ENCODE measurements at places on chromosomes 4 and X.

DNA sequence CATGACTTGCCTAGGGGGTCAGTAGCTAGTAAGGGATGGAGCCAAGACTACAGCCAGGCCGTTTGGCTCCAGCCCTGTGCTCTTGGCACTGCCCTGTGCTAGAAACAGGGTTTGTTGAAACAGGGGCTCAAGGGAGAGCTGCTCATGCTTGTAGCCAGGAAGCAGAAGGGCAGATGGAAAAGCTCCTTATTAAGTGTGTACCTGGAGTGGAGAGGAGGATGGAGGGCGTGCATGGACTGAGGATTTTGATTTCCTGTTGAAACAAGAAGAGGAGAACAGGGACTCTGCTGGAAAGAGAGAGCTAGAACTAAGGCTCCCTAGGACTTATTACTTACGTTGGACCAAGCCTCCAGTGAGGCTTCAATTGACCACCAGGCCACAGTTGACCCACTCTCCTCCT lies 363.0 kb downstream of the MID1IP1 start:
- no peak for DNase-seq

DNA sequence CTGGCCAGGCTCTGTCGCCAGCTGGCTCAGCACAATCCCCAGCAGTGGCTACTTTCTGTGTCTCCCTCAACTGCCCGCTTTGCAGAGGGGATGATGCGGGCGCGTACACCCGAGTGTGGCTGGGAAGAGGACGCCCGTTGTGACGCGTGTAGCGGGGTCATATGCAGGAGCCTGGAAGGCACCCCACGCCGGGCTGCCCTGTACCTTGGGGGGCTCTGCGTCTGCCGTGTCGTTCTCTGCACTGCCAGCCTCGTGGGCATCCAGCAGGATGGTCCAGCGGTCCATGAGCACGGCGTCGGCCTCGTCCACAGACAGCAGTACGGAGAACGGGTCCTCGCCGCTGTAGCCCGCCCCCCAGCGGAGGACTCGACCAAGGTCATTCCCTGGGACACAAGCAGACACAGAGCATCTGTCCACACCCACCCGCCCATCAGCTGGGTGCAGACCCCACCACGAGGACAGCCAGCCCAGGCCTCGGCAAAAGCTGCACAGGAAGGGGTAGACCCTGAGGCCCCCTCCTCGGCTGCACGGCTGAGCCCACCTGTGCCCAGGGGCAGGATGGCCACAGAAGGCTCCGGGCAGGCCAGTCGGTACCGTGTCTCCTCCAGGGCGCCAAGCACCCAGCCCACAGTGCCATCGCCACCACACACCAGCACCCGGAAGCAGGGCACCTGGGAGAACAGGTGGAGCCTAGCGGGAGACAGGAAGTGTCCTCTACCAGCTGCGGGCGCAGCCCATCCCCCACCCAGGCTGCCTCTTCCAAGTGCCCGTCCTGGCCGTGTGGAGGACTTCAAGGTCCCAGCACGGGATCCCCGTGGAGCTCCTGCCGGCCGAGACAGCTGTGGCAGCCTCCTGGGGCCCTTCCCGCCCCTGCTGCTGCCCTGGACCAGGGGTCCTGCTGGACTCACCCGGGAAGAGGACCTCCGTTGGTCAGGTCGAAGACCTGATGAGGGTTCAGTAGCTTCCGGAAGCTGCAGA lies 10.8 kb downstream of the DGKQ start:
- DNase-seq: no peak

- no peak for DNase-seq
These were observed 39.7 kb downstream of the ENPEP start for GRCh38 chr4:110515676-110516075.

- no peak for DNase-seq
These were observed 28.6 kb downstream of the SLC16A2 start for GRCh38 chrX:74449937-74450330.

DNA sequence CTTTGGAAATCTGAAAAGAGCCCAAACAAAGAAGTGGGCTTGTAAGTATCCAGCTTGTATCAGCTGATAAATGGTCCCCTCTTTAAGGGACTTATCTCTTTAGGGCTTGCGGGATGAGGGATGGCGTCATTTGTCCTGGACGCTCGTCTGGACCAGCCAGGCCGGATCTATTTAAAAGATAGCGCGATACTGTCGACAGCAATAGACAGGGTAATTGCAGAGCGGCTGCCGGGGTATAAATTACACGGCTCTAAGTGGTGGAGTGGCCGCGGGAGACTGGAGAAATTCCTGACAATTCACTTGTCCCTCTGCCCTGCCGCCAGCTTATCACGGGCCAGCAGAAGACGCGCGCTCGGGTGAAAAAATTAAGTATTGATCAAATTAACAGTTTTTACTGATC lies 90.7 kb downstream of the FAM53A start:
- DNase-seq: no peak

DNA sequence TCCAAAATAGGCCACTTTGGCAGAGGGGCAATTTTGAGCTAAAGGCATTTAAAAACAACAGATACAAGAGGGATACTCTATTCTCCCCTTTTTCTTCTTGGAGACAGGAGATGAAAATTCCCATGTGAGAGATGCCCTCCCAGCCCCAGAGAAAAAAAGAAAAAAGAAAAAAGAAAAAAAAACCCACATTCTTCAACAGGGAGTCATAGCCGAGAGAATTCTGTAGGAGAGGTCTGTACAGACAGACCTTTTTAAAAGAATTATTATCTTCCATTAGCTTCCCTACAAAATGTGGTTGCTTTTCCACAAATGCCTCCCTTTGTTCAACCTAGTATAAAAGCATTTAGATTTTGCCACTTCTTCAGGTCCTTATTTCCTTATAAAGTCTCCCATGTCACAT lies 89.9 kb downstream of the SPCS3 start:
- DNase-seq: no peak

- DNase-seq: no peak
These were observed 10.4 kb downstream of the TMSB4X start for GRCh38 chrX:12985331-12985730.

GRCh38 chrX:109089359-109089758 lies 353.0 kb upstream of the IRS4 start:
- no peak for DNase-seq

DNA sequence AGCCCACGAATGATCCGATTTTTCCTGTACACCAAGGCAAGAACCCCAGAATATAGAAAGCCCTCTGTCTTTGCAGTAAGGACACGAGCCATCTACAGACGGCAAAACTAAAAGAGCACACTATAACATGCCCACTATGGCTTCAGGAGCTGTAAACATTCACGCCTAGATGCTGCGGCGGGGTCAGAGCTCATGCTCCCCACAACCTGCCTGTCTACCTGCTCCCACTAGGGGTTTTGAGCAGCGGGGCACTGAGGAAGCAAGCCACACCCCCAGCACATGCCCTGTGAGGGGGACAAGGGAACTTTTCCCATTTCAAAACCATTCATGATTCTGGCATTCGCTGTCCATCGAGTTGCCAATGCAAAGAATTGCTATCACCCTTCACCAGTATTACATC lies 144.8 kb downstream of the PAPSS1 start:
- no peak for DNase-seq

Data from stimulated activated CD8-positive, alpha-beta memory T cell treated with anti-CD3 and anti-CD28 coated beads, Interleukin-4, amount 100 ng/mL, for 1 hour (primary cell).